ENCODE measurements at places on chromosomes 6 and 20.

- DNase-seq, result no peak
Measured at GRCh38 chr6:140775061-140775460, 1357.7 kb upstream of the GJE1 start.

GRCh38 chr6:63887002-63887751, 251.6 kb downstream of the PHF3 start:
- no peak for DNase-seq

DNA sequence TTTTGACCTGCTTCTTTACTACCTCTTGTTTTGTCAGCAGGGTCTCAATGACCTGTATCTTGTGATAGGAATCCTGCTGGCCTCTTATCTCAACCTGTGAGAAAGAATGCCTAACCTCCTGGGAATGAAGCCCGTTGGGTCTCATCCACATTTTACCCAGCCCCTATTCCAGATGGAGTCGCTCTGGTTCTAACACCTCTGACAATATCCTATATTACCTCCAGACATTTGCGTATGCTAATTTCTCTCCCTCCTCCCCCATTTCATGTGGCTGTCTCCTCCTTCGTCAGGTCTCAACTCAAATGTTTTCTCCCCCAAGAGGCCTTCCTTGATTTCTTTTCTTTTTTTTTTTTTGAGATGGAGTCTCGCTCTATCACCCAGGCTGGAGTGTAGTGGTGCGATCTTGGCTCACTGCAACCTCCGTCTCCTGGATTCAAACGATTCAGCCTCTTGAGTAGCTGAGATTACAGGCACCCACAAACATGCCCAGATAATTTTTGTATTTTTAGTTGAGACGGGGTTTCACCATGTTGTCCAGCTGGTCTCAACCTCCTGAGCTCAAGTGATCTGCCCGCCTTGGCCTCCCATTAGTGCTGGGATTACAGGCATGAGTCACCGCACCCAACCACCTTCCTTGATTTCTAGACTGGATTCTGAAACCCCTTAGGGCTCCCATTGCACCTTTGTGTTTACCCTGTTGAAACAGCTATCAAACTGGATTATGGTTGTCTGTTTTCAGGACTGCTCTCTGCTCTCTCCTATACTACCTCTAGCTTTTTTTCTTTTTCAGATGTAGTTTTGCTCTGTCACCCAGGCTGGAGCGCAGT, 49.5 kb upstream of the B4GALT5 start:
- DNase-seq, result no peak

- peak; percentile 64 for DNase-seq
Measured at GRCh38 chr6:109671733-109672132, 19.3 kb downstream of the AK9 start.

DNA sequence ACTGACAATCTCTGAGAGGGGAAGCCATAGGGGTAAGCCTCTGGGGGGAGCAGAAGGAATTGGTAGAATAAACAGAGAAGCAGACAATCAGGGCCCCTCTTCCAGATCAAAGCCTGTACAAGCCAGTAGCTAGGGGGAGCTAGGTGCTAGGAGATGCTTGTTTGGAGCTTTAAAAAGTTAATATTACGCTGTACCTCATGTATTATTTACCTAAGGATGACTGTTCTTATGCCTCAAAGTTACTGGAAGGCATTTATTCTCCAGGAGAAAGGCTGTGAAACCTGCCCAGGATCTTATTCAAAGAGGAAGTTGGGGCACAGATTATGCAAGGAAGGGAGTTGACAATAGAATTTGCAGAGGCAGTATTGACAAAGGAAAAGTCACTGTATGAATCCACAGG, 111.8 kb upstream of the SLC35F1 start:
- no peak for DNase-seq

- peak; percentile 7 for DNase-seq
Measured at GRCh38 chr6:89209457-89209856, 7.7 kb downstream of the GABRR1 start.

DNA sequence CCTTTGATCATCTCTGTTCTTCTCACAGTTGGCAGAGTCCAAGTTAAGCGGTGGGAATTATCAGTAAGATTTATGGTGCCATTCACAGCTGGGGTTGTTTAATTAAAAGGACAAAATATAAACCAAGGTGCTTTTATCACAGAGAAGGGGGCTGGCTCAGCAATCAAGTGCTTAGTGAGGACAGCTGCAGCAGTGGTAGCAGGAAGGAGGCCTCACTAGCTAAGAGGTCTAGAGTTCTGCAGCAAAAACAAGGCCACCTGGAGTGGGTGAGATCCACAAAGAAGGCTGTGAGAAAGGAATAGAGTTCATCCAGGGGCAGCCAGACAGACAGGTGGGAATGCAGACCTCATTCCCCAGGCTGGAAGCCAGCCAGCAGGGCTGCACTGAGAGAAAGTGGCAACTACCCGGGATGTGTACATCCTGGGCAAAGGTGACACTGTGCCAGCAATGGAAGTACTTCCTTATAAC, 37.1 kb downstream of the PIGU start:
- no peak for DNase-seq

DNA sequence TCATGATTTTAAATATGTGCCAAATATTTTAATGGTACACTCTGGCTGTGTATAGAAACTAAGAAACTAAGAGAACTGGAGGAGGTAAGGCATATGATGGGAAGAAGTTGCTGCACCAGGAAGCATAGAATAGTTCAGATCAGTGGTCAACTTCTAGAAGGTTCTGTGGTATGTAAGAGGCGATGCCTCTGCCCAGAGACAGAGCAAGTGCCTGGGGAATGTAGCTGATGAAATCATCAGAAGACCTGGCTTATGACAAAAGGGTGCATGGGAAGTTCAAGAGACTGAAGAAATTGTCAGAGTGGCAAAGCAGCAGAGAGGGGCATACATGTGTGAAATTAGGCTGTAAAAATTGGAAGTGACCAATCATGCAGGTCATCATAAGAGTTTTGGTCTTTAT, 580.8 kb downstream of the BMP2 start:
- no peak for DNase-seq

GRCh38 chr6:16324606-16325225, 86.3 kb downstream of the GMPR start:
- DNase-seq, result no peak

DNA sequence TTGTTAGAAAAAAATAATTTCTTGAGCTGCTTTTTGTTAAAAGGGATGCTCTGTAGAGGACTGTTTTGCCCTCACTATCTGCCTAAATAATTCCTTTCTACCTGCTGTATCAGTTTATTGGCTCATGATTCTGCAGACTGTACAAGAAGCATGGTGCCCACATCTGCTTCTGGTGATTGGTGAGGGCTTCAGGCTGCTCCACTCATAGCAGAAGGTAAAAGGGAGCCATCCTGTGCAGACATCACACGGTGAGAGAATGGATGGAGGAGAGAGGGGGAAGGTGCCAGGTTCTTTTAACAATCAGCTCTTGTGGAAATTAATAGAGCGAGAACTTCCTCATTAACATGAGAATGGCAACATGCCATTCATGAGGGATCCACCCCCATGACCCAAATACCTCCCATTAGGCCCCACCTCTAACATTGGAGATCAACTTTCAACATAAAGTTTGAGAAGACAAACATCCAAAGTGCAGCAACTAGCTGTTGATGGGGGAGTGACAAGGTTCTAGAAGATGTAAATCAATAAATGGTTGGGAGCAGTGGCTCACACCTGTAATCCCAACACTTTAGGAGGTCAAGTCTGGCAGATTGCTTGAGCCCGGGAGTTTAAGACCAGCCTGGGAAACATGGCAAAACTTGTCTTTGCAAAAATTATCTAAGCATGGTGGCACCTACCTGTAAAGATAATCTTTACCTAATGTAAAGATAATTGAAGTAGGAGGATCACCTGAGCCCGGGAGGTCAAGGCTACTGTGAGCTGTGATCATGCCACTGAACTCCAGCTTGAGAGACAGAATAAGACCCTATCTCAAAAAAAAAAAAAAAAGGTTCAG, 15.7 kb upstream of the AHCY start:
- no peak for DNase-seq

DNA sequence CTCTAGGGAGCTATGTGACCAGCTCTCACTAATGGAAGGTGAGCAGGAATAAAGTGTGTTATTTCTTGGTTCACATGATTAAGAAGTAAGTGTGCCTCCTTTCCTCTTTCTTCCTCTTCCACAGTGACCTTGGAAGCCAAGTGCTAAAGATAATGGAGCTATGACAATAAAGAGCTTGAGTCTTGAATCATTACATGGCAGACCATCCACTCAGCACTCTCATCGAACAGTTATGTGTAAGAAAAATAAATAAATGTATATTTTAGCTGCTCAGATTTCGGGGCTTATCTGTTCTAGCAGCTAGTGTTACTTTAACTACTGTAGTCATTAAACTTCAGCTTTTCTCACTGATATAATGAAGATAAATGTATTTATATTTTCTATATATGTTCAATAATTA, 72.9 kb downstream of the HDGFL1 start:
- DNase-seq, result no peak

DNA sequence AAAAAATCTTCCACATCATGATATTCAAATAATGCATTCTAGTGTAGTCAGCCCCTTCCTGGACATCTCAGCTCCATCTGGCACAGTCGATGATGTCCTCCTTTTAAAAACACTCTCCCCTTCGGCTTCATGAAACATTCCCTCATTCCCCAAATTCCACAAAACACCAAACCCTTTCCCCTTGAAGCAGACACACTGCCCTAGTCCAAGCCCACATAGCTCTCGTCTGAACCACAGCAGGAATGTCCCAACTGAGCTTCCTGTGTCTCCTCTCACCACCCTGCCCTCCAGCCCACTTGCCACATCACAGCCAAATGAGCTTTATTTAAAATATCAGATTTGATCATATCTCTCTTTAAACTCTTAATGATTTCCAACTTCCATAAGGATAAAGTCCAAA, 106.4 kb upstream of the CARMIL1 start:
- peak; percentile 87 for DNase-seq

GRCh38 chr6:50851049-50851845, 32.6 kb downstream of the TFAP2B start:
- DNase-seq, result no peak

DNA sequence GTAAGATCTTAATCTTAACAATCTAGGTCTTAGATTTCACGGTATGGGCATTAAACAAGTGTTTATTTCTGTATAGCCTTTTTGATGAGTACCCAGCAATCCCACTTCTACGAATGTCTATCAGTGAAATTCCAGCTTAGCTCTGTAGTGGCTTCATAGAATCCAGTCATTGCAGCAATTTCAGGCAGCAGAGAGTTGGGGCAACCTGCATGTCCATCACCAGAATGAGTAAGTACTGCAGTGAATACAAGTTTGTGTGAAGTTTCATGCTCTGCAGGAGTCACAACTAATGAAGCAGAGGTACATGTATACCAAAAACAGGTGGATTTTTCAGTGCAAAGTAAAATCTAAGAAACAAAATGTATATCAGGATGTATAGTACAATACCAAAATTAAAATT, 151.7 kb downstream of the OR2B2 start:
- peak; percentile 12 for DNase-seq

GRCh38 chr6:31829633-31830283, 2.2 kb downstream of the HSPA1B start:
- DNase-seq, result peak; percentile 75

DNA sequence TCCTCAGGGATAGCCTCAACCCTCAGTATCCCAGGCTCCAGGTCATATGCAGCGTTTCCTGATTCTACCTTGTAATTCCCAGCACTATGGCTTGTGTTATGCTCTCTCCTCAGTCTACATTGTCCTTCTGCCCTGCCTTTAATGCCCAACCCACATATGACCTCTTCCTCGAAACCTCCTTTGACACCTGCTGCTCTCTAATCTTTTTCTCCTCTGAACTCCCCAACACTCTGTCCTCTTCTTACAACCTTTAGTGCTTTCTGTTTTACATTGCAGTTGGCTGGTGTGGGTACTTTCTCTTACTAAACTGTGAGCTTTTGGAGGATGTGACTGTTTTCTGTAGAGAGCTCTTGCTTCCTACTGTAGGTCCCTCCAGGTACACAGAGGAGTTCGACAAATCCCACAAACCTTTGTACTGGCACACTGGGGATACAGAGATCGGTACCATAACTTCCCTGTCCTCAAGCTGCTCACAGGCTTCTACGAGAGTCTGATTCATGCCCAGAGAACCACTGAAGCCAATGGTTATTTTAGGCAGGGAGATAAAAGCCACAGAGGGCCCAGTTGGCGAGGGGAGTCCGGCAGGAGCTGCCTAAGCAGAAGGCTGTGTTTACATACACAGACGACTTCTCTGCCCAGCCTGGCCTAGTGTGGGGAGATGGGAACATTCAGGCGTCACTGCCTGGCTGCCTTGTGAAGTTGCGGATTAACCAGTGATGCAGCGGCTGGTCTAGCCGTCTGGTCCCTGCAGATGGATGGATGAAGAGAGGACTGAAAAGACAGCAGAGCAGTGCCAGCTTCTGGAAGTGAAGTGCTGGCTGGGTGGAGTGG, 8.4 kb upstream of the EPB41L1 start:
- no peak for DNase-seq

GRCh38 chr6:36556281-36556680, 9.0 kb upstream of the STK38 start:
- no peak for DNase-seq

DNA sequence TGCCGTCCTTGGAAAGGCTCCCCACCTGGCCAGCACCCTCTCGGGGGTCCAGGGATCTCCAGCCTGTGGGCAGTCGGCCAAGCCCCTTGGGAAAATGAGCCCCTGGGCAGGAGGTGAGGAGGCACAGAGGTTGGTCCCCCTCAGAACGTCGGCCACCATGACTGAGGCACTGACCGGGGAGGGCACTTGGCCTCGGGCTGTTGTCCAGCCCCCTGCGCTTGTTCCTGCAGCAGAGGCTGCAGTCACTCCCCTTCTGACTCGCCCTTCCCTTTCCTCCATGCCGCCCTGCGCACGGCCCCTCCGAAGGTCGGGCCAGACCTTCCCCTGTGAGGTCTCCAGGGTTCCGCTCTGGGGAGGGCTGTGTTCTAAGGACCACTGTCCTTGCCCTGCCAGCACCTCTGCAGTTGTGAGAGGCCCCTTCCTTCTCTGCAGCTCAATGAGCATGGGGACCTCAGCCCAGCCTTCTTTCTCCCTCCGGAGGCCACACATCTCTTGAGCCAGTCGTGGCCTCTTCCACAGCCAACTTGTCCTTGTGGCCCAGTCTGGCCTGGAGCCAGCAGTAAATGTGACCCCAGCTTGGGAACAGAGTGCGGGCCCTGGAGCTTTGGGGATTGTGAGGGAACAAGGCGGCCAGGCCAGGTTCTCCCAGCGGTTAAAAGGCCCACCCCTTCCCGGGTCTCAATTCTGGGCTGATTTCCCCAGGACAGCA, 195.5 kb downstream of the DLL1 start:
- DNase-seq, result no peak

- no peak for DNase-seq
Measured at GRCh38 chr6:35410131-35410530, 42.0 kb upstream of the FANCE start.

DNA sequence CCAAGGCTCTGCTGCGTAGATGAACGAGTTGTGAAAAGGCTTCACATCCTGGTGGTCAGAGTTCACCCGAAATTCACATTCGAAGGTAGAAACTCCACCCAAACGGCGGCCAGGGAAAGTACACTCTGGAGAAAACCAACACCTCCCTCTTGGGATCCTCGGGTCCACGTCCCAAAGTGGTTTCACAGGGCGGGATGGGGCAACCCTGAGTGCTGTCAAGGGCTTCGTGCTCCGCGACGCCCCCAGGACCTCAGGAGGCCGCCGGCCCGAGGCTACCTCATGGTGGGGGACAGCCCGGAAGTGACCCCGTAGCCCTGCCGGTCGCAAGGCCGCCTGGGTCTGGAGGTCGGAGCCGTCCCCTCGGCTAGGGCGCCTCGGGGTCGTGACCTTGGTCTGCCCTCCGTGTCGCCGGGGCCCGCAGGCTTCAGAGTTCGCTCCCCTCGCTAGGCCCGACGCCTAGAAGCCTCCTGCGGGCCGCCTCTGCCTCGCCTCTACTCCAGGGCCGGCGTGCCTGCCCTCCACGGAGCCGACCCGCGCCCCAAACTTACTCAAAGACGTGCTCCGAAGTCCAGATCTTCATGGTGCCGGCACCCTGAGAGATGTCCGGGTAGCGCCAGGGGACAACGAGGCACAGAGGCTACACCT, at the start of gene PRELID3B:
TSS of gene PRELID3B (minus strand) at position 636 of the 645 bp plus-strand sequence. CDS start at position 580, 56 bp downstream.
- DNase-seq, result peak; percentile 50

Data from ELR (cell line).